ENCODE measurements at places on chromosomes 3 and 15. TPM values are rescaled to one million over a fixed set of nuclear protein-coding genes. Genes with fewer than 3 reads are reported as not detected.

DNA sequence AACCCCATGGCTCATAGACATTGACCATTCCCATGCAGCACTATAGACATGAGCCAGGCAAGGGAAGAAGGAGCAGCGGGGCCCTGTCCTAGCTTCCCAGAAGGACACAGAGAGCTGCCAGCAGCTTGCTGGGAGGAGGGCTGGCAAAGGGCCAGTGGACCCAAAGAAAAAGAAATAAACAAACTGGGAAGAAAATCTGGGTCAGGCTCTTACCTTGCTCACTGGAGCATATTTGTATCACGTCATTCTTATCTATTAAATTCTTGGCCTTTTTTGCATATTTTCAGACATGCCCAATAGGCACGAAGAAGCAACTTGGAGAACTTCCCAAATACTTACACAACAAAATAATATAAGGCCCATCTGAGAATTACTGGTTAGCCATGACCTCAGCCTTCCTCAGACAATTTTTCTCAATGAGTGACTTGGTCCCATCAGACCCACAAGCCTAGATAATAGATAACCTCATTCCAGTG, 28.4 kb downstream of the RASGRP1 start:
- DNase-seq = no peak

DNA sequence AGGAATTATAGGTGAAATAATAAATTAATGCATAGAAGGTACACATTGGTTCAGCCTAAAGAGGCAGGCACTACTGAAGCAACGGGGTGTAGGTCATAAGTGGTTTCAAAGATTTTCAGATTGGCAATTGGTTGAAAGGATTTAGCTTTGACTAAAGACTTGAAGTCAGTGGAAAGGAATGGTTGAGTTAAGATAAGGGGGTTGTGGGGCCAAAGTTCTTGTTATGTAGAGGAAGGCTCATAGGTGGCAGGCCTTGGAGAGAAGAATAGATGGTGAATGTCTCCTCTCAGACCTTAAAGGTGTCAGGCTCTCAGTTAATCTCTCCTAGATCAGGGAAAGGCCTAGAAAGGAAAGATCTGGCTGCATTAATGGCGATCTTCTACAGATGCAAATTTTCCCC, 209.8 kb downstream of the ATP10A start:
- DNase-seq = no peak

- no peak for DNase-seq
These were observed 33.6 kb upstream of the SYNPR start for GRCh38 chr3:63244486-63244885.

GRCh38 chr3:71466483-71466882, 117.0 kb downstream of the FOXP1 start:
- no peak for DNase-seq

DNA sequence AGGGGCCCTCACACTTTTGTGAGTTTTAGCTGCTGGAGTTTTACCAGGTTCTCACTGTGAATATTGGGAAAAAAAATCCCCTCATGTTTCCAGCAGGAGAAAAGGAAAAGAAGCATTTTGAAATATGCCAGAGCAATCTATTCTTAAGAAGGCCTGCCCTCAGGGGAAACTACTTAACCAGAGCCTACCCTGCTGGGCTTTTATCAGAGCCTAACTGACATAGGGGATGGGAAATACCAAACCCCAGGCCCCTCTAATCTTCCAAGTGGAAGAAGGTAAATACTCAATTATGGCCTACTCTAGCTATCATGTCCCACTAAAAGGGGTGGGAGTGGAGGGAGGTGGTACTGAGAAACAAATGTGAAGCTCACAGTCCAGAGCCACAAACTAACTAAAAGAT, 68.7 kb upstream of the NMNAT3 start:
- no peak for DNase-seq

GRCh38 chr3:27596334-27596841, 112.2 kb upstream of the SLC4A7 start:
- no peak for DNase-seq

GRCh38 chr15:59976480-59977271, 27.4 kb upstream of the FOXB1 start:
- DNase-seq = no peak

DNA sequence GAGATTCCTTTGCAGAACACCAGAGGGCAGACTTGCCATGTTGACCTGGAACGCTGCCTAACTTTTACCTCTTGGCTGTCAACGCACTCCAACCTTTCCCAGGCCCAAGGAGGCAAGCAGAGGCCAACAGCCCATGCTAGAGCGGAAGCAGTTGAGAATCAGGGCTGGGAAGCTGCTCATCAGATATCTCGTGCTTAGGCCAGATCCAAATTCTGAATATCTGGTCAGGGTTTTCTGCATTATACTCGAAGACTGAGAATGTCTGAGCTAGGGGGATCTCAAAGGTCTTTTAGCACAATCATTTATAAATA, 2.5 kb downstream of the XIRP1 start:
- peak; percentile 81 for DNase-seq

DNA sequence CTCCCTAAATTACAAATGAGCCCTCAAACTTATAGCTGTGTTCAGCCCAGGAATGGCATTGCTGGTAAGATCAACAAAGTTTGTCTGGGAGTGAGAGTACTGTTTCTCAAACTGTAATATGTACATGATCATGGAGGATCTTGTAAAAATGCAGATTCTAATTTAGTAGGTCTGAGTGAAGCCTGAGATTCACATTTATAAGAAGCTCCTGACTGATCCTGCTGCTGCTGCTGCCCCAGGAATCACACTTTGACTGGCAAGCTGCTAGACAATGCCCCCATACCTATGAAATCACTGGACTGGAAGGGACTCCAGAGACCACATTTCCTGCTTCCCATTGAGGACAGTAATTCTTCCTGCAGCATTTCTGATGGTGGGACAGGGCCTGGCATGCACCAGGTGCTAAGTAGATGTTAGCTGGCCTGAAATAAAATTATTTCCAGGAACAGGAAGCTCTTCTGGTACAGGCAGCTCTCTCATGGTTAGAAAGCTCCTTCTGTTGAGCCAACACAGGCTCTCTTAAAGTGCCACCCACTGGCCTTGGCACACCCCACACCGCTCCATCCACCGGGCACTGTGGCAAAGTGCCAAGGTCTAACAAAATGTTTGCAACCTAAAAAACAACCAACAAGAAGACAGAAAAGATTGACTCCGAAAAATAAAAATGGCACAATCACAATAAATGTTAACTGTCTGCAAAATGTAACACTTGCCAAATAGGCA, 36.7 kb upstream of the ZNF710 start:
- DNase-seq = no peak

GRCh38 chr15:33138000-33138399, 56.5 kb downstream of the FMN1 start:
- no peak for DNase-seq

GRCh38 chr3:186965141-186965879, 35.0 kb downstream of the ST6GAL1 start:
- DNase-seq = peak; percentile 36

- DNase-seq = no peak
These were observed 96.1 kb downstream of the IGF2BP2 start for GRCh38 chr3:185728630-185729336.

DNA sequence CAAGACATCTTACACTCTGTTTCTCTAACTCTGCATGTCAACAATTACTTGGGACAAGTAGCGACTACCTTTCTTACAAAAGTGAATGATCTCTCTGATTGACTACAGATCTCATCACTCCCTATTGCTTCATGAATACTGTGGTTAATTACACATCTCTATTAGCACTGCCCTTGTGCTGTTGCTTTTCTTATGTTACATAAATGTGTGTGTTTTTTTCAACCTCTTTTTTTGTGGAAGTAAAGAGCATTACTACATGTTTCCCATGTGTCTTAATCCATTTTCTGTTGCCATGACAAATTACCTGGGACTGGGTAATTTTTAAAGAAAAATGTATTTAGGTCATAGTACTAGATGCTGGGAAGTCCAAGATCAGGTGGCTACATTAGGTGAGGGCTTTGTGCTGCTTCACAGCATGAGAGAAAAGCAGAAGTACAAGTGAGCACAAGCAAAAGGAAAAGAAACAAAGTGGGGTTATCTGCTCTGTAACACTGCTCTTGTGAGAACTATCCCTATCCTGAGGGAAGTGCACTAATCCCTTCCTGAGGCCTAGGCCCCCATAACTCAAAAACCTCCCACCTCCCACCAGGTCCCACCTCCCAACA, 298.2 kb upstream of the SATB1 start:
- DNase-seq = no peak

GRCh38 chr3:143236226-143236964, 116.8 kb downstream of the CHST2 start:
- DNase-seq = no peak

GRCh38 chr3:135412475-135412874, 553.1 kb upstream of the PPP2R3A start:
- no peak for DNase-seq

DNA sequence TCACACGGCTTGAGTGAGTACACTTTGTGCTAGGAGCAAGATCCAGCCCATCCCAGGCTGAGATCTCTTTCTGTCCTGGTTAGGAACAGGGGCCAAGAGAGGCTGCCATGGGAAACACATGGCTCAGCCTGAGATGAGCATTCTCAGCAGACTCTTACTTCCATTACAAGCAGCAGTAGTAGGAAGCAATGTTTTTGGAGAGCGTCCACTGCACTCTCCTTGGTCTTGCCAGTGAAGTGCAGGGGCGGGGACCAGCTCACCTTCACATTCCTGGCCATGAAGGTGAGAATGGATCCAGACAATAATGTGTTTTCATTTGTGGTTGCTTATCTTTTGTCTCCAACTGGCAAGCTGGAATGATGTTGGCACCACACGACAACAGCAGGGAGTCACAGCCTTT, 24.7 kb downstream of the ZNF80 start:
- DNase-seq = no peak

DNA sequence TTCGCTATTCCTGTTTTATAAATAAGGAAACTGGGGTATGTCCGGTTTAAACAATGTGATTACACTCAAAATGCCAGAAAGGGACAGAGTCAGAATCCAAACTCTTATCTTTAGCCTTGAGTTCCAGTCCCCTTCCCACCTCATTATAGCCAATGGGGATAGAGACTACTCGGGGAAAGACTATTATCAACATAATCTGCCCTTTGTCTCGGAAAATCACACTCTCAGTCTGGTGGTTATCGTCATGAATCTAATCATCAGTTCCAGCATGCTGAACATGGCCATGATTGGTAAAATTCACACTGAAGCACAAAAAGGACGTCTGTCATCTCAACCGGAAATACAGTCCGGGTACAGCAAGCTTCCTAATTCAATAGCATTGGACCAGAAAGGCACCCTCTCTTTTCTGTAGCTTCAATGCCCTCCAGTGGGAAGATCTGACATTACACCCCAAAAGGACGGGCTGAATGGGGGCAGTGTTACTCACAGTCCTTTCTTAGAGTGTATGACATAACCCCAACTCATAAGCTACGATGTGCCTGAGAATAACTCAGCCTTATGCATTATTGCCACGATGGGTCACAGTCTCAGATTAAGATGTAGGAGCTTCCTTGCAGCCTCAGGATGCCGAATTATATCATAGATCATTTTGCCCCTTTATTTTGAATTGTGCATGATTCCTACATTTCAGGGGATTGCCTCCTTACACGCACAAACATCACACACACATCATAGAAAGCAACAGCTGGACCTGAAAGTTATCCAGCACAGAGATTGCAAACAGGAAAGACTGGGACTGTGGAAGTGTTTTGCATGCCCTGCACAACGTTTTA, 390.4 kb upstream of the LMCD1 start:
- peak; percentile 90 for DNase-seq

GRCh38 chr3:191409791-191410359, 51.1 kb upstream of the PYDC2 start:
- DNase-seq = no peak

GRCh38 chr3:87082796-87083440, 92.0 kb upstream of the VGLL3 start:
- peak; percentile 84 for DNase-seq

GRCh38 chr3:54321520-54321919, 199.2 kb downstream of the CACNA2D3 start:
- DNase-seq = no peak

DNA sequence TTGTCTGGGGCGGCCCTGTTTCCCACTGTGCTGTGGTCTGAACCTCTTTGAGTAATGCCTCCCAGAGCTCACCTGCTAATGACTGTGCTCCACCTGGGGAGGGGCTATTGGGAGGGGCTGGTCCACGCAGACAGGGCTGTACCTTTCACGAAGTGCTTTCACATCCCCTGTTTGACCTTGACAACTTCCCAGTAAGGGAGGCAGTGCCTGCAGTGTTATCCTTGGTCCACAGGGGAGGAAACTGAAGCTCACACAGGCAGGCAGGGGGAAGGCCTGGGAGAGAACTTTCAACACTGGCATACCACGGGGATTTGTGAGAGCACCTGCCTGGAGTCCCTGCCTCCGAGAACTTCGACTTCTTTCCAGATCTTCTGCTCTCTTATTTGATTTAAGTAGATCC, 91.2 kb downstream of the CACNA1D start:
- DNase-seq = no peak

DNA sequence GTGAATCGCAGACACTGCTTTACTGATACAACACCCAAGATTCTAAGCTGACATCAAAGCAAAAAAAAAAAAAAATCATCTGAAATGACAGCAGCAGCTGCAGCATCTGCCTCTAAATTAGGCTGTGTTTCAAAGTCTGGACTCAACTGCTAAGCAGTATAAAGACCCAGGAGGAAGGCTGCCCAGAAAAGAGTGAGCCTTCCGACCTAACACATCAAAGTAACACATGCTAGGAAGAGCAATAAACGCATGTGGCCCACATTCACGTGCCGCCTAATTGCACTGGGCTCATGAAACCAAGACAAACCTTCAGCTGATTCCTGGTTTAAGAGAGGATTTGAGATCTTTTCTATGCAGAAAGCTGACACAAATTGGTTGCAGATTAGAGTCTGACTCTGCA, 317.1 kb downstream of the ZIC4 start:
- DNase-seq = peak; percentile 84

The LIPH gene
- total RNA-seq = 1.3 TPM

The TUSC7 gene
- total RNA-seq = not detected

The MEIS2 gene
- total RNA-seq = 42.1 TPM

The CATSPER2 gene
- 0.51 TPM for total RNA-seq

The DNAH12 gene
- total RNA-seq = 0.21 TPM

The ARPIN gene
- total RNA-seq = 23.2 TPM

The TMCO5A gene
- not detected for total RNA-seq

The LRTM1 gene
- 84.2 TPM for total RNA-seq

The ONECUT1 gene
- not detected for total RNA-seq

The CLRN1 gene
- 0.31 TPM for total RNA-seq

The SMAD6 gene
- 9.0 TPM for total RNA-seq

The GOLGA6A gene
- total RNA-seq = not detected

The GOLGA8M gene
- total RNA-seq = 0.10 TPM

The ATP13A5 gene
- total RNA-seq = 0.31 TPM
